ENCODE measurements at places on chromosomes 16 and 17.

DNA sequence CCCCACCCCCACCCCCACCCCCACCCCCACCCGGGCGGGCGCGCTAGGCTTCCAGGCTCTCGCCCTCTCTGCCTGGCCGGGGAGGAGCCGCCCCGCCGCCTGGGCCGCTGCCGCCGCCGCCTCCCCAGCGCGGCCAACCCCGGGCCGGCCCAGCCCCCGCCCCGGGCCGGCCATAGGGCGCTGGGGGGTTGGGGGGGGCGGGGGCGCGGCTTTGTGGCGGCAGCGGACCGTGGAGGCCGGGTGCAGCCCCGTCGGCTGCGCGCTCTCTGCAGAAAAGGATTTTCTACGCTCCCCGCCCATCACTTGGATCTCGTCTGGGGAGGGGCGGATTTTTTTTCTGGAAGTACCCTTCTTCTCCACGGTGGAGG lies 230.9 kb downstream of the MRTFB start:
- DNase-seq: no peak

DNA sequence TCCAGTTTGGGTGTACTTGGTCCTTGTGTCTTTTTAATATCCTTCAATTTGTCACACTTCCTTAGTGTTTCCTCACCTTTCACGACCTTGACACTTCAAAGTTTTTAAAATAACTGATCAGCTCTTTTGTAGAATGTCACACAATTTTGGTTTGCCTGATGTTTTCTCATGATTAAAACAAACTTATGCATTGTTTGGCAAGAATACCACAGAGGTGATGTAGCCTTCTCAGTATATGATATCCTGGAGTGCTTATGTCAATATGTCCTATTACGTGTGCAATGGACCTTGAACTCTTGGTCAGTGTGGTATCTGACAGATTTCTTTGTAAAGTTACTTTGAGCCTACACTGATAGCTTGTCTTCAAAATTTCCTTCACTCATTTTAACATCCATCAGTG lies 297.4 kb downstream of the CNTNAP4 start:
- DNase-seq: no peak

GRCh38 chr16:68070249-68070730 lies 14.9 kb upstream of the NFATC3 start:
- no peak for DNase-seq

DNA sequence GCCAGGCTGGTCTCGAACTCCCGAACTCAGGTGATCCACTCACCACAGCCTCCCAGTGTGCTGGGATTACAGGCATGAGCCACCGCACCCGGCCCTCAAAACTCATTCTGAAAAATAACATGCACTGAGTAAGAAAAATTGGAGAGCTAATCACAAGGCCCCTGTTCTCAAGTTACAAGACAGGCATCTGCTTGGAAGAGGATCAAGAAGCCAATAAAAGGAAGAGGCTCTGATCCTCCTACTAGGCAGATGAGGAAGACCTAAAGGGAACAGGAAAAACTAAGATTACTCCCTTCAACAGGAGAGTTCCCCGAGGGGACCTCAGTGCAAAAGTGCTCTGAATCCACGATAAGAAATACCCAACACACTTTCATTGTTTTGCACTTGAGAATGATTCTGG lies 18.4 kb downstream of the BLMH start:
- no peak for DNase-seq

DNA sequence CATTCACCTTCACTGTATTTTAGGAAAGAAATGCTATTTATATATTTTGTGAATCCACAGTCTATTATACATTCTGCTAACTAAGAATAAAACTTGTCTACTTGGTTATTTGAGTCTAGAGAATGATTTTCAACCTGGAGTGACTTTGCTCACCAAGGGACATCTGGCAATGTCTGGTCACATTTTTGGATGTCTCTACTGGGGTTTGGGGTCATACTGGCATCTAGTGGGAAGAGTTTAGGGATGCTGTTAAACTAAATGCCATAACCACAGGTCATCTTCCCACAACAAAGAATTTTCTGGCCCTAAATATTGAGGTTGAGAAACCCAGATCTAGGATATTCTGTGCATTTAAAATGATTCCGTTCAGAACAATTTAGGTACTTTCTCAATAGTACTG lies 26.0 kb downstream of the KCNJ16 start:
- DNase-seq: no peak

DNA sequence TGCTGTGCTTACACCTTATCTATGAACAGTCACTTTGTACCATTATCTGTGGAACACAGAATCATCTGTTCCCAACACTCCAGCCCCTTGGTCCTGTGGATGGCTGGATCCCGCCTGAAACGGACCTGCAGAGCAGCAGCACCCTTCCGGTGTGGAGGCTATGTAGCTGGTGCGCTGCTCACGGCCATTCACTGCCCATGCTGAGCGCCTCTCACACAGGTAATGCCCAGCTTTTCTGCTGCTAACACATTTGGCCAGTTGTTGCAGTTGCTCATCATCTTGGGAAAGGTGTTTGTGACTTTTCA lies 11.4 kb upstream of the PLK1 start:
- no peak for DNase-seq

- DNase-seq: no peak
Measured at GRCh38 chr16:67661101-67661761, 471 bp downstream of the PARD6A start.

DNA sequence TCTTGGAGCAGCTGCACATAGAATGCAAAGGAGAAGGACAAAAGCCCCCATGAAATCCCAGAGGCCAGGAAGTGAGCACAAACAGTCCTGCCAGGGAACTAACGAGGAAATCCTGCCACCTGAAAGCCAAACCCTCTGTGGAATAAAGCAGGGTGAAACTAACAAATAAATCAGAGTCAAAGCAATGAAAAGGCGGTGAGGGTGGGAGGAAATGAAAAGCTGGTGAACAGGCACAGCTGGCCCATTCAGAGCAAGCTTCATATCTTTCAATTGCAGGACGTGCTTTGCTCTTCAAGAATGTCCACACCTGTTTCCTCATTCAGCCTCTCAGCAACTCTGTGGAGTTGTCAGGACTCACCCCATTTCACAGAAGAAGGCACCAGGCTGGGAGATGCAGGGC lies 108.1 kb downstream of the ABCC12 start:
- no peak for DNase-seq

- no peak for DNase-seq
Measured at GRCh38 chr17:81726004-81726403, 13.9 kb downstream of the SLC25A10 start.

DNA sequence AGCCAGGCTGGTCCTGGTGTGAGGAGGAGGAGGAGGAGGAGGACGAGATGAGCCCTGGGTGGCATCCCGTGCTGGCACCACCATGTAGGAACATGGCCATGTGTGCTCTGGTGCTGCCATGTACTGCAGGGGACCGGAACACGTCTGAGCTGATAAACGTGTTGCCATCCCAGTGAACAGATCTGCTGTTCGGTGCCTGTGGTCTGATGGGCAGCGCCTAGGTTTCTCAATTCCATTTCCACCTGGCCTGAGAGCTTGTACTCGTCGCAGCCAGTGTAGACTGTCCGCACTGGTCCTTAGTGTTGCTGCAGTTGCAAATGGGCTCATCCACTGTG lies 28.4 kb upstream of the FOXK2 start:
- DNase-seq: no peak

GRCh38 chr16:4373909-4374742 lies 2.5 kb downstream of the VASN start:
- no peak for DNase-seq

DNA sequence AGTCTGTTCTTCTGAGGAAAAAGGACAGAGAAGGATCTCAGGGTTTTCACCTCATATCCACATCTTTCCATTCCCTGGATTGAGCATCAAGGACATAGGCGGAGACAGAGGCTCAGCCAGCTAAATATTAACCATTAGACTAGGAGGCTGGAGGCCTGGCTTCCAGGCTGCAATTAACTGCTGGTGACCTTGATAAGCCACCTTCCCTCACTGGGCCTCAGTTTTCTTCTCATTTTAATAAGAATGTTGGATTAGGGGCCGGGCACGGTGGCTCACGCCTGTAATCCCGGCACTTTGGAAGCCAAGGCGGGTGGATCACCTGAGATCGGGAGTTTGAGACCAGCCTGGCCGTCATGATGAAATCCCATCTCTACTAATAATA lies 25.6 kb upstream of the CNOT1 start:
- no peak for DNase-seq

DNA sequence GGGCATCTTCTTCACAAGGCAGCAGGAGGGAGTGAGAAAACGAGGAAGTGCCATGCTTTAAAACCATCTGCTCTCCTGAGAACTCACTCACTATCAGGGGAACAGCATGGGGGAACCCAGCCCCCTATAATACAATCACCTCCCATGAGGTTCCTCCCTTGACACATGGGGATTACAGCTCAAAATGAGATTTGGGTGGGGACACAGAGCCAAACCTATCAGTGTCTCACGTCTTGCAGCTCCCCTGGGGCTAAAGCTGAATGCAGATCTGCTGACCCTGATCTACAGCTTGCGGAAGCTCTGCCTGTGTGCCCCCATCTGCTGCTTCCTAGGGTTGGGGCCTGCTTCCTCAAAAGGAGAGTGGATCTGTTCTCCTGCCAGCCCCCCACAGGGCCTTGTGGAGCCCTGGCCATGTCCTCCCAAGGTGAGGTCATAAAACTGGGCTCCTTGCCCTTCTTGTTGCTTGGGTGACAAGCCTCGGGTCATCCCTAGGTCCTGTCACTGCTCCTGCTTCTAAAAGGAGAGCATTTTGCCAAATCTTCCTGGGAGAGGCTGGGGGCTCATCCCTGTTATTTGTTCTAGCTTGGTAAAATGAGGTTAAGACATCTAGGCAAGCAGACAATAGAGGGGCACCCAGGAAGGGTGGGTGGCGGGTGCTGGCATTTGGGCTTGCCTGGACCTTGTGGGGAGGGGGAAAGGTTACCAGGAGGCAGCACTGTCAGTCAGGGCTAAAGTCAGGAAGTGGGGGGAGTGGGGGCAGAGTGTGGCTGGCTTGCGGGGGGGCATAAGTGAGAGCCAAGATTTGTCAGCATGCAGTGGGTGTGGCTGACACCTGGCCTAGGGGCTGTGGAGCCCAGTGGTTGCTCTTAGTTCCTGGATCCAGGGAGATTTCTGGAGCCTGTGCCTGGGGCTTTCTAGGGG lies 16.0 kb downstream of the KRT33A start:
- DNase-seq: no peak

- no peak for DNase-seq
Measured at GRCh38 chr17:51423421-51424160, 163.2 kb downstream of the UTP18 start.

GRCh38 chr16:65041667-65042066 lies 80.2 kb downstream of the CDH11 start:
- DNase-seq: no peak

- DNase-seq: no peak
Measured at GRCh38 chr17:27870345-27870744, 22.8 kb downstream of the LYRM9 start.

GRCh38 chr16:73251608-73252007 lies 203.7 kb upstream of the ZFHX3 start:
- no peak for DNase-seq

DNA sequence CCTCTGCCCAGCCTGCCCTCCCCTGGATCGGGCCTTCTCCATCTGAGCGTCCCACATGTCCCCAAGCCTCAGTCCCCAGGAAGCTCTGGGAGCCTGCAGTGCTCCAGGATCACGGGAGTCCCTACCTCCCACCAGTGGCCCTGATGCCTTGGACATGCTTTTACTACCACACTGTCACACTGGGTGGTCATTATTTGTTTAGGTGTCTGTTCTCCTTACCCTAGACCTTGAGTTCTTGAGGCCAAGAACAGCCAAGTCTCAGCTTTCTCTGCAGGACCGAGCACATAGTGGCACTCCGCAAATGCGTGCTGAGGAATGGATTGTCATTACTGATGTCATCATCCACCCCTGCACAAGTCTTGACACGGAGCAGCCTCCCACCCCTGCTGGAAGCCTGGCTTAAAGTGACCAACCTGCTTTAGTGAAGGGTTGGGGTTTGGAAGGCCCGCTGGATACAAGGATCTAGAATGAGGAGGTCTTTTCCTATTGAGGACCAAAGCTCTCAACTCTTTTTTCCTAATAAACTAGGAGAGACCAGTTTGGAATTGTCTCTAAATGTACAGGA lies 132.9 kb upstream of the CRHR1 start:
- DNase-seq: no peak

GRCh38 chr17:70323269-70323668 lies 153.9 kb downstream of the KCNJ2 start:
- DNase-seq: no peak

DNA sequence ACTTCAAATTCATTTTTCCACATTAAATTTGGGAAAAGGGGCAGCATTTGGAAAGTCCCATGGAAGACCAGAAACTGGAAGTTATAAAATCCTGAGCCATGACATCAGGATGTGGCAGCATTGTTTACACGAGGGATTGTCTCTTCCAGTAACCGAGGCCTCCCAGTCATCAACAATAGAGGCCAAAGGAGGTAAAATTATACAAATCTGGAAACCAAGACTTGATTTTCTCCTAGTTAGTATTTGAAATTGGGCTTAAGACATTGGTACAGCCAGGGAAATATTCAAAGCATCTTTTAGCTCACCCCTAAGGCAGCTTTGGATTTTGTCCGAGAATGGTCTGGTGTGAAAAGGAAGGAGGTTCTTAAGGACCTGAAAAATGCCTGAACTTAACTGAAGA lies 251.6 kb upstream of the FOXF1 start:
- DNase-seq: no peak

- DNase-seq: no peak
Measured at GRCh38 chr16:66774981-66775380, 23.6 kb upstream of the DYNC1LI2 start.

- DNase-seq: no peak
Measured at GRCh38 chr16:73743665-73744496, 552.7 kb upstream of the PSMD7 start.

DNA sequence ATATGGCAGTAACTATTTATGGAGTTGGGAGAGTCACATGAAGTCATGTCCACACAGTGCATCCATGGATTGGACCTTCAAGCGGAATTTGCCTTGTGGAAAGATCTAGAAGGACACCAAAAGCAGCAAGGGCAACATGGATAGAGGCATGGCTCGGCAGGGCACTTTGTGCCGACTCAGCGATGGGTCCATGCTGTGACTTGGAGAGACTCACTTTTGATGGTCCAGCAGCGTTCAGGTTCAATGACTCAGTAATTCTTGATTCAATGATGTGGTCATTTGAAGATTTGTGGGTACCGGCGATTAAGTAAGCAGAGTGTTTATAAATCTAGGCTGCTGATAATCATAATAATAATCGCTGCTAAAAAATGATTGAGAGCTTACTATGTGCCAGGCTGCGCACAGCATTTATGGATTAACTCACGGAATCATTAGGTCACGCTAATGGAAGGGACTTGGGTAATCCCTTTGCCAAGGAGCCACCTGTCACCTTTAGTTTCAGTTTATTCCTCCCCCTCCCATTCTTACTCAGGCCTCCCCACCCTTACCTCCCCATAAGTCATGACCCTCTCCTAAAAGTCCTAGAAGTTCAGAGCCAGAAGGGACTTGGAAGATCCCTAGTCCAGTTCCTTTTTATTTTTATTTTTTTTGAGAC lies 127.5 kb upstream of the CRHR1 start:
- DNase-seq: no peak

- DNase-seq: no peak
Measured at GRCh38 chr16:15932939-15933338, 16.5 kb upstream of the ABCC1 start.

GRCh38 chr16:68022278-68022727 lies 729 bp downstream of the DDX28 start:
- DNase-seq: no peak

GRCh38 chr17:54899721-54900456 lies 763 bp upstream of the TOM1L1 start:
- no peak for DNase-seq

GRCh38 chr17:41785091-41785858 lies 1.2 kb downstream of the JUP start:
- no peak for DNase-seq

- DNase-seq: no peak
Measured at GRCh38 chr17:57721967-57722703, 23.0 kb downstream of the CCDC182 start.

GRCh38 chr16:78987666-78988065 lies 612.9 kb downstream of the MAF start:
- DNase-seq: no peak

Measured in activated naive CD4-positive, alpha-beta T cell (primary cell).